ENCODE measurements at places on chromosomes 16 and 17. TPM values are rescaled to one million over a fixed set of nuclear protein-coding genes. Genes with fewer than 3 reads are reported as not detected.

The CCDC92B gene
- not detected for total RNA-seq

The CTRB2 gene
- total RNA-seq, result not detected

The GPRC5B gene
- total RNA-seq, result 11.5 TPM

The SMPD3 gene
- 0.09 TPM for total RNA-seq

All from smooth muscle cell of bladder (primary cell).